A549 treated with CpdA at 1 μM for 4 hours (cell line): ENCODE measurements at places on chromosomes 1 and 21. TPM values are rescaled to one million over a fixed set of nuclear protein-coding genes. Genes with fewer than 3 reads are reported as not detected.

The SLC1A7 gene
- total RNA-seq: 0.02 to 0.06 TPM in 2 of 5 replicates, not detected in the others

The KLF17 gene
- 0.27 to 0.43 TPM (median 0.42 TPM) in 5 replicates for total RNA-seq

The PLPPR5 gene
- not detected in 5 replicates for total RNA-seq

The DMBX1 gene
- total RNA-seq: 0.61 to 1.5 TPM (median 0.82 TPM) in 5 replicates

The ZNF593 gene
- total RNA-seq: 48.2 to 75.7 TPM (median 67.5 TPM) in 5 replicates
